ENCODE measurements at places on chromosomes 3 and 15.

DNA sequence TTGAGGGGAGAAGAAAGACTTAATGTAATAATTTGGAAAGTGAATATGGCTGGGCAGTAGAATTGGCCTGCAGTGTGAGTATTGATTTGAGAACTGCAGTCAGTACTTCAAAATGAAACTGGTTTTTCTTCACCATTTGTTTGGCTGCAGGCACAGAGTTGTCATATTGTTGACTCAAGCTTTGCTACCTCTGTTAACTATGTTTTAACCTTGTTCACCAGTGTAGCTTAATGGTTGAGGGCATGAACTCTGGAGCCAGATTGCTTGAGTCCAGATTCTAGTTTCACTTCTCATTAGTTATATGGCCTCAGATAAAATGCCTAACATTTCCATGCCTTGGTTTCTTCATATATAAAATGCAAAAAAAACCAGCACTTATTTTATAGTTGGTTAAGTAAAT, 64.1 kb downstream of the CFAP44 start:
- no peak for DNase-seq

- DNase-seq: no peak
These were observed 25.6 kb downstream of the MUC20 start for GRCh38 chr3:195746346-195746745.

DNA sequence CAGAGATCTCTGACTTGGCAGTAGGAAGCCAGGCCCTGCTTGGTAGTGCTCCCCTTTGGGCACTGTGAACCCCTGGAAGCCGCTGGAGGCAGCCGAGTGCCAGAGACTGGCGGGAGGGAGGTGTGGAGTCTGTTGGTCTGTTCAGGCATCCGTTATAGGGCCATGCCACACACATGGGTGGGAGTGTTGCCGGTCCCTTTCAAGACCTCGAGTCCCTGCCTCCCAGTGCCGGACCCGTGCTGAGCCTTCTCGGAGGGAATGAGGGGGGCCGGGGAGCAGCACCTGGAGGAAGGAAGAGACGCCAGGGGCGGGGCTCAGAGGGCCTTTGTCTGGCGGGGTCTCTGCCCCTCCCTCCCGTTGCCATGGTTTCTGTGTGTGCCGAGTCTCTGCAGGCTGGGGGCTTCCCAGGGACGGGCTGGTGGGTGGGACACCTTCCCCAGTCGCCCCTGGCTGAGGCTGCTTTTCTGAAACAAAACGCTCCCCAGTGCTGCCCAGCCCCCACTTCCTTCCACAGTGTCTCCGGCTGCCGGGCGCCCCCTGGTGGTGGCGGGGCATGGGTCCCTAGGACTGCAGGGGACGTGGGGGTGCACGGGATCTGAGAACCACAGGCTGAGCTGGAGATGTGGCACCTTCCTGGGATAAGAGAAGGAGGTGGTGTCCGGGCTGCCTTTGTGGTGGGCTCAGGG, 10.0 kb downstream of the GNAI2 start:
- peak; percentile 91 for DNase-seq

GRCh38 chr15:61119556-61119955, 109.5 kb downstream of the RORA start:
- DNase-seq: no peak

GRCh38 chr15:67973846-67974245, 80.3 kb upstream of the PIAS1 start:
- no peak for DNase-seq

GRCh38 chr3:113890256-113890900, 51.8 kb downstream of the GRAMD1C start:
- peak; percentile 11 for DNase-seq

GRCh38 chr15:52348056-52348745, 52.6 kb upstream of the MYO5C start:
- no peak for DNase-seq

- DNase-seq: no peak
These were observed 60.4 kb upstream of the TNFAIP8L3 start for GRCh38 chr15:51155016-51155580.

- no peak for DNase-seq
These were observed 588.5 kb upstream of the TGFBR2 start for GRCh38 chr3:30017901-30018300.

- no peak for DNase-seq
These were observed 10.4 kb downstream of the MAN2A2 start for GRCh38 chr15:90913398-90913944.

- DNase-seq: peak; percentile 64
These were observed 3.7 kb downstream of the PBRM1 start for GRCh38 chr3:52682016-52682415.

DNA sequence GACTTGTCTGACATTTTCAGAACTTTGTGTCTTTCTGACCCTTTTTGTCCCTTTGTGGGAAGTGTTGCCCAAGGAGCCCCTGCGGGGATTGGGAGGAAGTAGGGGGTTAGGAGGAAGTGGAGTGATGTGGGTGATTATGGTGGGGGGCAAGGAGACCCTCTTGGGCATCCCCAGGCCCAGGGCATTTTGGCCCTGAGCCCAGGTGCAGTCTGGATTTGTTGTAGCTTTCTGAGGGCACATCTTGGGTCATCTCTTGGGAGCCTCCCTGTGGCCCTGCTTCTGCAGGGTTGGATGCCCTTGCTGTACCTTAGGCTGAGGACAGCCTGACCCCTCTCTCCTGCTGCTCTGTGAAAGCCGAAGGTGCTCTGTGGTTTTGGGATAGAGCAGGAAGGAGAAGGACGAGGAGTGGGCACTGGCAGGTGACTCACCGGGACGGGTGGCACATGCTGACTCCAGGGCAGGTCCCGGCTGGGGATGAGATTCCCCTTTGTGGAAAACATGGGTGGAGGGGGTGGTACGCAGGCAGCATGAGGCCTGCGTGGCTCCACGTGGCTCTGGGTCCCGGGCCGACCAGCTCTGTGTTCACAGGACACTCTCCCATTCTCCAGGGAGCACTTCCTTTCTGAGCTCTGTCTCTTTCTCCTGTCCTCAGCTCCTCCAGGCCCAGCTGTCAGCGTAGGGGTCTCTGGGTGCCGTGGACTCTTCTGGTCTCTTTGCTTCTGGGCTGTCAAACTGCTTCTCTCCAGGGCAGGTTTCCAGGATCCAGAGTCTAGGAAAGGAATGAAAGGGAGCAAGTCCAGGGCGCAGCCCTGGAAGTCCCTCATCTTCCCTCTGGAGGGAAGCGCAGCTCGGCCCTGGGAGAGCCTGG, 11.8 kb downstream of the CD276 start:
- DNase-seq: no peak

Measured in MCF 10A (cell line).